Hair follicular keratinocyte (primary cell): ENCODE measurements at places on chromosomes 4 and X. TPM values are rescaled to one million over a fixed set of nuclear protein-coding genes. Genes with fewer than 3 reads are reported as not detected.

RAB40AL gene
- total RNA-seq = 0.08 TPM in 1 of 2 replicates, not detected in the other

SPANXB1 gene
- not detected in 2 replicates for total RNA-seq

FOXO4 gene
- 1.6 and 2.9 TPM in 2 replicates for total RNA-seq

PLCXD1 gene
- 7.6 and 15.5 TPM in 2 replicates for total RNA-seq

UCP1 gene
- total RNA-seq = not detected in 2 replicates

SFRP2 gene
- 0.11 TPM in 1 of 2 replicates, not detected in the other for total RNA-seq

APLN gene
- total RNA-seq = 4.9 and 8.2 TPM in 2 replicates

FAM236A gene
- not detected in 2 replicates for total RNA-seq

VCX gene
- total RNA-seq = 0.11 TPM in 1 of 2 replicates, not detected in the other

GNRHR gene
- total RNA-seq = not detected in 2 replicates

NAP1L3 gene
- 0.11 TPM in 1 of 2 replicates, not detected in the other for total RNA-seq

IBSP gene
- total RNA-seq = not detected in 2 replicates

FAM9B gene
- not detected in 2 replicates for total RNA-seq

GABRE gene
- 9.4 and 10.5 TPM in 2 replicates for total RNA-seq

SPANXA1 gene
- not detected in 2 replicates for total RNA-seq

UGT2A1 gene
- not detected in 2 replicates for total RNA-seq

NLGN3 gene
- not detected in 2 replicates for total RNA-seq

VGLL1 gene
- total RNA-seq = 0.30 and 2.3 TPM in 2 replicates

LINC00632 gene
- total RNA-seq = 0.04 TPM in 1 of 2 replicates, not detected in the other

RNF212 gene
- total RNA-seq = 1.2 TPM in 1 of 2 replicates, not detected in the other

DAPP1 gene
- total RNA-seq = 18.2 and 43.7 TPM in 2 replicates

TMPRSS11E gene
- total RNA-seq = 0.04 and 0.62 TPM in 2 replicates

IL15 gene
- 0.15 and 0.62 TPM in 2 replicates for total RNA-seq

EGFL6 gene
- not detected in 2 replicates for total RNA-seq

IGBP1 gene
- 44.5 and 56.5 TPM in 2 replicates for total RNA-seq

HTN3 gene
- total RNA-seq = not detected in 2 replicates

DTHD1 gene
- total RNA-seq = not detected in 2 replicates

TMEM187 gene
- total RNA-seq = 10.3 and 12.0 TPM in 2 replicates

ADH7 gene
- 0.08 TPM in 1 of 2 replicates, not detected in the other for total RNA-seq

USP51 gene
- 0.38 and 0.39 TPM in 2 replicates for total RNA-seq

ENAM gene
- total RNA-seq = not detected in 2 replicates

TAF7L gene
- total RNA-seq = not detected in 2 replicates

RTL5 gene
- not detected in 2 replicates for total RNA-seq

KIT gene
- not detected in 2 replicates for total RNA-seq

DSPP gene
- not detected in 2 replicates for total RNA-seq

TGIF2LX gene
- total RNA-seq = not detected in 2 replicates

MAMLD1 gene
- 0.38 and 0.94 TPM in 2 replicates for total RNA-seq

GIMD1 gene
- total RNA-seq = not detected in 2 replicates

POU3F4 gene
- not detected in 2 replicates for total RNA-seq

HPGDS gene
- total RNA-seq = not detected in 2 replicates

AMBN gene
- total RNA-seq = not detected in 2 replicates

AWAT2 gene
- not detected in 2 replicates for total RNA-seq

RAB33A gene
- not detected in 2 replicates for total RNA-seq

SLC49A3 gene
- total RNA-seq = not detected in 2 replicates

IL1RAPL1 gene
- not detected in 2 replicates for total RNA-seq

DIPK2B gene
- total RNA-seq = not detected in 2 replicates
